ENCODE measurements at places on chromosomes 12 and 14.
A peak's percentile ranks its signal among the peaks of the same experiment; 100 is the strongest.

DNA sequence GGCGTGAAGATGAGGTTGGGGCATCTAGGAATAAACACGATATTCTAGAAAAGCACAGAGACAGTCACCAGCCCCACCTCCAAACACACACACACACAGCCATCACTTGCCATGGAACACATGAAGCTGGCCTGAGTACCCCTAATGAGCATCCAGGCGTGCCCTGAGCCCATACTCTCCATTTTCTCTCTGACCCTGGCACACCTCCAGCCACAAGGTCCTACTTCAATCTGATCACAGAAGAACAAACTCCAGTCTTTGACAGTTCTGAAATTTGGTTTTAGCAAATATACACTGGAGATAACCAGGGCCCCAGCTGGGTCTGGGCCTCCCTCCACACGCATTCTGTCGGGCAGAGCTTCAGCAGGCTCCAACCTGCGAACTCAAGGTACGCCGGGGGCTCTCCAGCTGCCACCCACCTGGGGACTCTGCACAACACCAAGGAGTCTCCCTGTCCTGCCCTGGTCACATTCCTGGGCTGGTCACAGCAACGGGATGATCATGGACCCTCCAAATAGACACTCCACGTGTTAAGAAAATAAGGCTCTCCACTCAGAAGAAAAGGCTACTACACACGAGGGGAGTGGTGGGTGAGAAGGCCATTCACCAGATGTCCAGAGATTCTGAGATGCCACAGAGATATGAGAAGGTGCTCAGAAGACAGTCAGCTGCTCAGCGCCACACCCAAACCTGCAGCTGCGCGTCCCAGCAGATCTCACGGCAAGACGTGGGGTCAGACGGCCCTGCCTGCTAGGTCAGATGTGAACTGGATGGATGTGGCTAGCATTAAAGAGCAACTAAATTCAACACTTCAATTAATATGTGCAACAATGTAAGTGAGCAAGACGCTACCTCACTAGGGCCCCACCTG, 57.0 kb upstream of the PNMA1 start:
- no peak for DNase-seq

- DNase-seq = no peak
These were observed 18.6 kb downstream of the LGMN start for GRCh38 chr14:92729634-92730358.

DNA sequence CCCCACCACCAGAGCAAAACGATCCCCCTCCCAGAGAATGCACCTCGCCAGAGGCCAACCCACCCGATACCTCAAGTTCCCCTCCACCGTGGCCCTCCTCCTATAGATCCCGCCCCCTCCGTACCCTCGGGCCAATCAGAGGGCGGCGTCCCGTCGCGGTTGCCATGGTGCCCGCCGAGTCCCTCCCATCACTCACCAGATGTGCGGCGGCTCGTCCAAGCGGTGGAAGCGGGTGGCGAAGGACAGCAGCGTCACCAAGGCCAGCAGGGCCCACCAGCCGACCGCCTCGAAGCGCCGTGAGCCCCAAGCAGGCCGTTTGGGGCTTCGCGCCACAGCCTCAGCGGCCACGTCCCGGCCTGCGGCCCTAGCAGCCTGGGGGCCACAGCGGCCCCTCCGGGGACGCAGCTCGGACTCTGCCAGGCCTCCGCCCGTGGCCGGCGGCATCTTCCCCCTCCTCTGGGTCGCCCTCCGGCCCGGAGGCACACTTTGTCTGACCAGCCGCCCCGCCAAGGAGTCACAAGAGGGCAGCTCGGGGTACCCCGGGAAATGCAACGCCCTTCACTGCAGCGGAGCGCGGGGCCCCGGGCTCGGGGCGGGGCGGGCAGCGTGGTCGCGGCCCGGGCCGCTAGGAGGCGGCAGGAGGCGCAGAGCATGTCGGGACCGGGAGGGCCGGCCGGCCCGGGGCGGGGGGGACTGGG, at the start of gene POMT2:
POMT2 (minus strand) TSS at position 646 of the 698 bp plus-strand sequence; CDS start at position 444, 202 bp downstream.
- DNase-seq = peak; percentile 90

DNA sequence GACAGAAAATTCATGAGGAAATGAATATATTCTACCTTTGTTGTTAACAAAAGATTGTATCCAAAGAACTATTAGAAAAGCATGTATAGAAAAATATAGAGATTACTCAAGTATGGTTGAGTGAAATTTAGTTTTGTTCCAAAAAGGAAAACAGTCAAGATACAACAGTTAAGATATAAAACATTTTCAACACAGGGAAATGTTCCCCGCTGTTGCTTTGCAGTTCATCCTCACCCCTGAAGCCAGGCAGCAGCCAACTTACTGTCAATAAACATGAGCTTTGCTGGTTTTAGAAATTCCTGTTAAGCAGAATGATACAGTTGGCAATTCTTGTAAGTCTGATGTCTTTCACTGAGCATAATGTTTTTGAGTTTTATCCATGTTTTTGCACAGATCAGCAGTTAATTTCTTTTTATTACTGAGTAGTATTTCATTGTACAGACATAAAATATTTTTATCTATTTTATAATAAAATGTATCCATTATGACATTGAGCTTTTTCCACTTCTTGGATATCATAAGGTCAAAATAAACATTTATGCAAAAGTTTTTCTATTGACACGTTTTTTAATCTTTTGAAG, 1.2 kb upstream of the CLEC2B start:
- DNase-seq = no peak

- DNase-seq = no peak
These were observed 30.8 kb upstream of the G2E3 start for GRCh38 chr14:30528119-30528518.

GRCh38 chr12:93784339-93785086, 107.3 kb downstream of the CRADD start:
- DNase-seq = no peak

GRCh38 chr12:38445040-38445439, 128.5 kb downstream of the ALG10B start:
- no peak for DNase-seq

- no peak for DNase-seq
These were observed 201.8 kb downstream of the ESR2 start for GRCh38 chr14:64092338-64092737.

- peak; percentile 31 for DNase-seq
These were observed 36.9 kb downstream of the BCL2L14 start for GRCh38 chr12:12107678-12108077.

DNA sequence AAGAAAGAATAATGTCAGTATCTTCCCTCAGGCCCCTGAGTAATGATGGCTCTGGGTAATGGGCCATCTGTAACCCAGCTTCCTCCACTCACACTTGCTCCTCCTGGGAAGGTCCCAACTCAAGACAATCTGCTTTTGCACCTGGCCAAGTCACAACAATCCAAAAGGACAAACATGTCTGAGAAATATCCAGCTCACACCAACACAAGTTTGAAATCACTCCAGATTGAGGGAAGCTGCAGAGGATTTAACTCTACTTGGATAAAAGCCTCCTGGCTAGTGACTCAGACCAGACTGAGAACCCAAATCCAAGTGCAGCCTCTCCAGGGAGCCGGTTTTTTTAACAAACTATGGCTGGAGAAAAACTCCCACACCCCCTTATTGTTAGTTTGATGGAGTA, 34.2 kb downstream of the RTRAF start:
- no peak for DNase-seq

- no peak for DNase-seq
These were observed 826.6 kb upstream of the MGAT4C start for GRCh38 chr12:87082756-87083155.

DNA sequence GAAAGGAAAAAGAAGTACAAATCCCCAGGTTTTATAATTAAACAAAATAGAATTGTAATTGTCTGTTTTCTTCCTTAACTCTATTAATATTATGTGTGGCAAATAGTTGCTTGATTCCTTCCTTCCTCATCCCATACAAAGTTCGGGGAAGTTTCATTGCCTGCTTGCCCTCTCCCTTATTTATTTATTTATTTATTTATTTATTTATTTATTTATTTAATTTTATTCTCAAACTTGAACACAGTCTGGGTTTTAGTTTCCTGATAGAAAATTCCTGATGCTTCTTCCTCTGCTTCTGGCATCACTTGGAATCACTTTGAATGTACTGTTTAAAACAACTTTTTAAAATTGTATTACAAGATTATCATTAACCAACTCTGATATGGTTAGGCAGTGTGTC, 145.8 kb upstream of the SOX5 start:
- DNase-seq = no peak

DNA sequence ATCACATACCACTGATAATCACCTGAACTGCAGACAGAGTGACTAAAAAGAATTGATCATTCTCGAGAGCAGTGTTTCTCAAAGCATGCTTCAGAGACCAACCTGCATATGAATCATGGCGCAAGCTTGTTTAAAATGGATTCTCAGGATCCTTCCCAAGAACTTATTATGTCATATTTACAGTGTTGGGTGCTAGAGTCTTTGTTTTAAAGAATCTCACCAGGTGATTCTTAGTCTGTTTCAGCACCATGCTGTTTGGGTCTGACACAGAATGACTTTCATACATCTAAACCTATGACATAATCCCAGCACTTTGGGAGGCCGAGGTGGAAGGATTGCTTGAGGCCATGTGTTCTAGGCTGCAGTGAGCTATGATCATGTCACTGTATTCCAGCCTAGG, 31.3 kb upstream of the SSPN start:
- DNase-seq = no peak

- no peak for DNase-seq
These were observed 49.0 kb upstream of the A2ML1 start for GRCh38 chr12:8773461-8773860.

DNA sequence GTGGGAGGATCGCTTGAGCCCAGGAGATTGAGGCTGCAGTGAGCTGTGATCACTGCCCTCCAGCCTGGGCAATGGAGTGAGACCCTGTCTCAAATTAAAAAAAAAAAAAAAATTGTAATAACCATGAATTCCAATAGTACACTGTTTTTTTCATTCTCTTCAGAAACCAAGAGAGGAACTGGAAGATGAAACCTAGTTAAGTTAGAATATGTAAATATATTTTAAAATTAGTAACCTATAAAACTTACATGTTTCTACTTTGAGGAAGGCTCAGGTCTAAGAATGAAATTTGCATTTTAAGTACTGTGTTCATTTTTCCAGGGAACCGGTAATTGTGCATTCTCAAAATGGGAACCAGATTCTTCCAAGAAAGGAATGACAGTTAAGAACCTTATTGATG, 18.8 kb downstream of the KNTC1 start:
- DNase-seq = no peak

- DNase-seq = no peak
These were observed 20.1 kb downstream of the SLC6A13 start for GRCh38 chr12:242496-242895.

GRCh38 chr14:90659156-90659555, 157.1 kb downstream of the TTC7B start:
- DNase-seq = no peak

DNA sequence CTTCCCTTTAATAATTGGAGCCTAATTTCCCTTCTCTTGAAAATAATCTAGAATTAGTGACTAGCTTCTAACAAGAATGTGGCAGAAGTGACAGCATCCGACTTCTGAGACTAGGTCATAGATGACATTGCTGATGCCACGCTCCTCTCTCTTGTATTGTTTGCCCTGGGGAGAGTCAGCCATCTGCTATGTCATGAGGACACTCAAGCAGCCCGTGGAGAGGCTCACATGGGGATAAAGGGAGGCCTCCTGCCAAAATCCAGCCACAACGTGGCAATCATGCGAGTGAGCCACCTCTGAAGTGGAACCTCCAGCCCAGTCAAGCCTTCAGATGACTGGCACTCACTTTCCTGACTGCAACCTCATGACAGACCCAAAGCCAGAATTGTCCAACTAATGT, 54.2 kb upstream of the LRRK2 start:
- DNase-seq = peak; percentile 52

GRCh38 chr12:24848941-24849477, 99.9 kb downstream of the BCAT1 start:
- no peak for DNase-seq

GRCh38 chr12:119683816-119684215, 15.9 kb downstream of the PRKAB1 start:
- DNase-seq = no peak

DNA sequence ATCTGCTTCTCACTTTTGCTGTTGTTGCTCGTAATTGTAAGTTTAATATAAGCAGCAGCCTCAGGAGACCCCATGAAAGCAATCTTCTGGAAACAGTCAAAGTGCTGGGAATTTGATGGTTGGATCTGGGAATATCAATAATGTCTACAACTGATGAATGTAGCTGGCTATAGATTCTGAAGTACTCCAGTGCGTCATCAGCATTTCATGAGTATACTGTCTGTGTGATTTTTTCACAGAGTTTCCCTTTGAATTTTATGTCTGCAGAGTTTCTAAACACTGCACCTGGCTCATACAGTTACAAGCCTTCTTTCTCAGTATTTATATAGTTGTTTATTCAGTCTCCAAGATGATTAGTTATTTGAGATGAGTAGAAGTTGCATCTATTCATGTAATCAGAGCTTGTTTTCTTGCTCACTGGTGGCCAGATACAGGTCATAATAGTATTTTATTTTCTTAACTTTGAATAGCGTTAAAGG, 222.3 kb downstream of the RAD51B start:
- DNase-seq = no peak

GRCh38 chr14:62213516-62213915, 451.3 kb downstream of the SNAPC1 start:
- DNase-seq = no peak

DNA sequence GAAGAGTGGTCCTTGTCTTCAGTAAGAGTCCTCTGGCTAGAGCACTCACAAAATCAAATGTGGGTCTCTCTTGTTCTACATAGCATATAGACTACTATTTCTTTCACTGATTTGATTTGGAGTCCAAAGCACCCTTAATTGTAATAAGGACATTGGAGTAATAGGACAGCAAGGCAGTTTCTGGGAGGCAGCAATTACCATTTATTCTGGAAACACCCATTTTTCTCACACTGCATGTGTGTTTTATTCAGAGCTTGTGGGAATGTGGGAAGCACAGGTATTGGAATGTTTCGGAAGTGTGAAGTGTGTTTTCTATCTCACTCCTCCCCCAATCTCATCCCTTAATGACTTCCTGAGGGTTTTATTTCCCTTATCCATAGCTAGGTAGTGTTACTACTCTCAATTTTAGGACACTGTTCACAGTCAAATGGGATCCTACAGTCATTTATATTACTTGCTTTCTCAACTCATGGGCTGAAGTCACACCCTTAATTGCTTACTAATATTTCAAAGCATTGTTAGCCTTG, 20.2 kb downstream of the PCBP2 start:
- no peak for DNase-seq

DNA sequence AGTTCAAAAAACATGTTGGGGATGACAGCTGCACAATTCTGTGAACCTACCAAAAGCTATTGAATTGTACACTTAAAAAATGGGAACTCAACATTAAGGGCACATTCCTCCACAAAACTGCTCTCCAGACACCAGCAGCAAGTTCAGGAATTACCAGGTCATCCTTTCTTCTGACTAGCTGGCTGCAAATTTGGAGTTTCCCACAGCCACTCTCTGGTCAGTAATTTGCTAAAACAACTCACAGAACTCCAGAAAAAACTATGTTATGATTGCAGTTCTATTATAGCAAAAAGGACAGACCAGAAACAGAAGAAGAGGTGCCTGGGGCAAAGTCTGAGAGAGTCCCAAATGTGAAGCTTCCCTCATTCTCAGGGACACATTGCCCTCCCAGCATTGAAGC, 20.1 kb upstream of the PLEKHD1 start:
- no peak for DNase-seq

- no peak for DNase-seq
These were observed 161.3 kb upstream of the PTPRQ start for GRCh38 chr12:80282761-80283160.

- no peak for DNase-seq
These were observed 999 bp upstream of the DCAF4 start for GRCh38 chr14:72925171-72925759.

GRCh38 chr14:67602995-67603545, 3.0 kb upstream of the PIGH start:
- no peak for DNase-seq

- no peak for DNase-seq
These were observed 17.3 kb downstream of the KLRK1 start for GRCh38 chr12:10372559-10372958.

GRCh38 chr12:90897986-90898385, 57.0 kb downstream of the CCER1 start:
- no peak for DNase-seq

Data from SJSA1 (cell line).